Stimulated activated CD8-positive, alpha-beta memory T cell treated with anti-CD3 and anti-CD28 coated beads, Interleukin-12 subunit alpha, Interleukin-12 subunit beta, amount 100 ng/mL, for 1 hour (primary cell): ENCODE measurements at places on chromosomes 7 and 10.
A peak's percentile ranks its signal among the peaks of the same experiment; 100 is the strongest.

DNA sequence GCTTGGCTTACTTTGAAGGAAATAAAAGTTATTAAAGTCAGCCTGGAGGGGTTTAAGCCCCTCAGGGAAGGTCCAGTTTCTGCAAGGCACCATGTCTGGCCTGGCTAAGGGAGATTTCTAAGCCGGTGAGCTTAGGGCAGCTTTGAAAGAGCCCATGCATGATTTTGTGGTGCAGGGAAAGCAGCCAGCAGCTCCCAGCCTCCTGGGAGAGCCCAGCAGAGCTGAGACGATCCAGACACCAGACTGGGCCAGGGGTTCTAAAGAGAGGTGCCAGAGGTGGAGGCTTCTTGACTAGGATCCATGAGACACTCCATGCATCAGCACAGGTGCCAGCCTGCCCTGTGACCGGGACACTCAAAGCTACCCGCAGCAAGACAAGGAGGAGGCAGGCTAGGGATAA, 59.6 kb upstream of the MKX start:
- no peak for DNase-seq

DNA sequence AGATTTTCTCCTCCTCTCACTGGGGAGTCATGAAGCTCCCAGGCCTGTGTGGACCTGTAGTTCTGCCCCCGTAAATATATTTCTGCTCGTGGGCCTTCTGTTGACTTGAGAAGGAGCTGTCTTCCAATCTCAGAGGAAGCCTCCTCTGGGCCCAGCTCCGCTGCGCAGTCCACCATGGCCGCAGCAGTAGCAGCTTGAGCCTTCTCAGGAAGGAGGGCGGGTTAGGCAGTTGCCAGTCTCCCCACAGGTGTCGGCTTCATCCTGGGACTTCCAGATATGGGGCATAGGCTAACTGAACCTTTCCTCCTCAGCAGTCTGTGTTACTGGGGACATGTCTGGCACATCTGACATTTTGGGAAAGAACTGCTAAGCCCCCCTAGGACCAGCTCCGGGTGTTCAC, 62.9 kb upstream of the TRIM8 start:
- no peak for DNase-seq

- DNase-seq: no peak
Observed at GRCh38 chr10:18504161-18504560, 147.2 kb downstream of the NSUN6 start.

- DNase-seq: no peak
Observed at GRCh38 chr10:127444155-127444554, 105.0 kb upstream of the NPS start.

DNA sequence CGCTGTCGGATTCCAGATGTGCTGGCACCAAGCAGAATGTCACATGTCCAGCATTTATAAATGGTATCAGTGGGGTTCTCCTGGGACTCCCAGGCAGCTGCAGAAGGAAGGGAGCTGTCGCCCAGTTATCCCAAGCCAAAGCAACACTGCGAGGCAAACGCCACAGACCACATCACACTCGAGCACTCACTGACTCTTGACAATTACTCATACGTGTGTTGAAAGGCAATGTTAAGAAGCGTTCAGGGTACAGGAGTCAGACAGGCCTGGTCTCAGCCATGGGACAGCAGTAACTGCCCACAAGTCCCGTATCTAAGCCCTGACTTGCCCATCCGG, 113.4 kb downstream of the DIP2C start:
- DNase-seq: no peak

- no peak for DNase-seq
Observed at GRCh38 chr10:58885686-58886345, 290.6 kb upstream of the PHYHIPL start.

- DNase-seq: no peak
Observed at GRCh38 chr10:124244256-124244877, 151.0 kb upstream of the CHST15 start.

GRCh38 chr10:96280859-96281258, 9.5 kb upstream of the BLNK start:
- DNase-seq: no peak

DNA sequence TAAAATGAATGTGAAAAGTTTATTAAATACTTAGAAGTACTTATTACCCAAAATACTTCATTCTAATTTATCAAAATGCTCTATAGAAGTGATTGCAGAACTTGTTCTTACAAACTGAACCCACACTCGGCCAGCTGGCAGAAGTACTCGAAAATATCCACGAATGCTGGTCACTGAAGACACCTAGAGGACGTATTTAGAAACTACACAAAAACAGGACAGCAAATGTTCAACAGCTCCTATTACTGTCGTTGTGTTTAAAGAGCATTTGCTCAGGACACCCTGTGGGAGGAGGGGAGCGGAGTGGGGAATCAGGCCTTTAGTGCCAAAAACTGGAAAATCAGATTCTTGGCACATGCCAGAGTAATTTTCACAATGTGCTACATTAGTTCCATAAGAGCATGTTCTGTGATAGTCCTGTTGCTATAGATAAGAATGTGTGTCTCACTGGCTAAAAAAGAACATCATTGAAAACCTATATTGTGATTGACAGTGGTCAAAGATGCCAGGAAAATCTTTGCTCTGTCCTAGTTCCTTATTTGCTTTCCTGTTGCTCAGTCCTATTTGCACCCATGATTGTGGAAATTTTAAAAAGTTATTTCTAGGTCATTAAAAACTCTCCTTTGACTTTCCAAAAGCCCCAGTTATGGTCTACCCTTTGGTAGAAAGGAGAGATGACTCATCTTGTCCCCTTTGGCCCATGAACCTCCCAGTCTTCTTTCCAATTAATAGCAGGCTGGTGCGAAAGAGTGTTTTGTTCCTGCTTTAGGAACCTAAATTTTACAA, 49.0 kb upstream of the NRBF2 start:
- DNase-seq: peak; percentile 17

DNA sequence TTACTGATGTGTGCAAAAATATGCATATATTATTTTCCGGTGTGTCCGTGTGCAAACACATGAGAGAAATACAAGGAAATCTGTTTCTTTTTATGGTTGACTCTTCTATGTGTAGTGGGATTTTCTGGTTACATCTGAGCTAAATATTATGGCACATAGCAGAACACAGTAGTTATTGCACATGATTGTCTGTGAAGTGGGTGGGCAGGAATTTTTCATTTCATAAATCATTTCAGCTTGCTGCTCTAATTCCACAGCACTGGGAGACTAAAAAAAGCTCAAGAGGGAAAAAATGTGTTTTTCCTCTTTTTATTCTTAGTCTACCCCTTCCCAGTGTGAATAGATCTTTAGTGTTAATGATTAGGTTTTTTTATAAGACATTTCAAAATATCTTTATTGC, 197.9 kb downstream of the MBL2 start:
- no peak for DNase-seq

- DNase-seq: no peak
Observed at GRCh38 chr10:71188201-71188600, 24.2 kb upstream of the UNC5B start.

DNA sequence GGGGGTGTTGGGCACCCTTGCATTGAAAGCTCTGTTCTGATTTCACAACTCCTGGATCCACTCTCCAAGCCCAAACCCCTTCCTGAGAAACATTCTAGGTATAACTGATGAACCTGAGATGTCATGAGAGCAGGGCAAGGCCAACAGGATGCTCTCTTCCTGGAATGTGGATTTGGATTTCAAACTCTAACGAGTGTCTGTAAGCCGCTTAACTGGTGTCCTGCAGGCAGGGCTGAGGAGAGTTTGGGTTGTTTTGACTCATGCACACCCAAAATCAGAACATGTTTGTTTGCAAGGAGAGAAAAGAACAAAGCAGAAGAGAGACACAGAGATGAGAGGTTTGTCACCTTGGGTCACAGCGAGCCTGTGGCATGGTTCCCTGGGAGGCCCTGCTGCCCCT, 24.6 kb upstream of the AKR1E2 start:
- no peak for DNase-seq

DNA sequence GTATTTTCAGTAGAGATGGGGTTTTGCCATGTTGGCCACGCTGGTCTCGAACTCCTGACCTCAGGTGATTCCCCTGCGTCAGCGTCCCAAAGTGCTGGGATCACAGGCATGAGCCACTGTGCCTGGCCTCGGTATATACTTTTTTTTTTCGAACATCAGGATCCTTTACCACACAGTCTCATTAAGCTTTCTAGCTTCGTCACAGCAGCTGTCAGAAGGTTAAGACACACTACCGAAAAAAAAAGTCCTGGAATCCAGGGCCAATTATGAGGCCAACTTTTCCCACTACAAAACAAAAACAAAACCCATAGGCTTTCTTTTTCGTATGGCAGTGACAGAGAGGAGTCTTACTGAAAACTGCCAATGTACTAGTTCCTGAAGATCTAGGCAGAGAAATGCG, 30.7 kb downstream of the ZC3HC1 start:
- no peak for DNase-seq

- no peak for DNase-seq
Observed at GRCh38 chr7:41637049-41637448, 65.8 kb downstream of the INHBA start.

DNA sequence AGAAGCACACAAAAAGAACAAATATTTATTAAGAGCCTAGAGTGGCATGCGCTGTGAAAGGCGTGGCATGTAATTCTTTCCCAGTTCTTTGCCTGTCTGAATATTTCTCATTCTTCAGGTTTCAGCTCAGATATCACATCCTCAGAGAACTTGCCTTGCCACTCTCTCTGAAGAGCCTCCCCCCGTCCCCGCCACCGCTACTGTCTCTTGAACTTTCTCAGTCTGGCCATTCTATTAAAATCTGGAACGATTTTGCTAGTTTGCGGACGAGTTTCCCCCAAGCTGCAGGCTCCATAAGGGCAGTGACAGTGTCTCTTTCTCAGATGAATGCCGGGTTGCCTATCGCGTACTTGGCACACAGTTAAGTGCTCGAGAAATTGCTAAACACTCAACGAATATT, 787 bp upstream of the PLEKHA1 start:
- DNase-seq: no peak

GRCh38 chr7:596819-597182, 77.2 kb upstream of the PDGFA start:
- no peak for DNase-seq

- DNase-seq: no peak
Observed at GRCh38 chr7:116169060-116169459, 41.3 kb upstream of the TES start.

DNA sequence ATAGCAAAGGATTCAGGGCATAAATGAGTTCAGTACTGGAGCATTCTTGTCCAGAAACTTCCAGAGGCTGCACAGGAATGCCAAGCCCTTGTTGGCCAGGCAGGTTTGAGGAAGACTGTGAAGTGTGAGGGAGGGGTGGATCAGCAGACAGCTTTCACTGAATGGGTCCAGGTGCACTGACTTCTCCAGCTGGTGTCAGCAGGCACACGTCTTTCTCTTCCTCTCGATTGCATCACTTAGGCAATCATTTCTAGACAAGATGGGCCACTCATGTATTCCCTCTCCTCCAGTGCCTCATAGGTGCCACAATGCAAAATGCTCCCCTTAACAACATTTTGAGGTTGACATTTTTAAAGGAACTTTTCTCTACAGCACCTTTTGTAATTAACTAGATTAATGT, 15.6 kb upstream of the PLEKHS1 start:
- DNase-seq: no peak

- DNase-seq: no peak
Observed at GRCh38 chr7:123537026-123537642, 2.7 kb upstream of the IQUB start.
